ENCODE measurements at places on chromosomes 4 and X. TPM values are rescaled to one million over a fixed set of nuclear protein-coding genes. Genes with fewer than 3 reads are reported as not detected.
A peak's percentile ranks its signal among the peaks of the same experiment; 100 is the strongest.

IL3RA gene
- not detected for total RNA-seq

GLOD5 gene
- total RNA-seq, result not detected

GRCh38 chrX:21616386-21616785, 41.7 kb downstream of the KLHL34 start:
- no peak for DNase-seq
- H3K27ac ChIP-seq, result no peak overlapping the region
- H3K4me3 ChIP-seq, result no peak overlapping the region
- H3K27me3 ChIP-seq, result no peaks in the 10 kb centered on the region
- H3K4me1 ChIP-seq, result no peaks in the 10 kb centered on the region

DNA sequence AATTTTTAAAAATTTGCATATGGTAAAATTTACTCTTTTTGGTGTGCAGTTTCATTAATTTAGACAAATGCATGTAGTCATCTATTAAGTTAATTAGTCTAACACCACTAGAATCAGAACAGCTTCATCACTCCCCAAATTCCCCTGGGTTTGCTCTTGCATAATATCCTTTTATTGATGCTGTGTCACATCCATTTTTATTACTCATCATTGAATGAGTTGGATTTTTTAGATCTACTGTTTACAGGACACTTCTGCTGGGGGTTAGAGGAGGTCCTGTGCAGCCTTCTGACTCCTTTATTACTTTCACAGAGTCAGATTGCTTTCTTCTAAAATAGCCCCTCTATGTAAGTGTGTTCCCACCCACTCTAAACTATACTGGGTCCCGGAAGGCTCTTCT, 65.9 kb downstream of the MTHFD2L start:
- peaks cover 24% of the 10 kb centered on the region for H3K4me1 ChIP-seq
- H3K27ac ChIP-seq, result peak overlapping the region; percentile 24
- H3K36me3 ChIP-seq, result no peaks in the 10 kb centered on the region
- H3K4me3 ChIP-seq, result no peak overlapping the region
- DNase-seq, result peak; percentile 88

DNA sequence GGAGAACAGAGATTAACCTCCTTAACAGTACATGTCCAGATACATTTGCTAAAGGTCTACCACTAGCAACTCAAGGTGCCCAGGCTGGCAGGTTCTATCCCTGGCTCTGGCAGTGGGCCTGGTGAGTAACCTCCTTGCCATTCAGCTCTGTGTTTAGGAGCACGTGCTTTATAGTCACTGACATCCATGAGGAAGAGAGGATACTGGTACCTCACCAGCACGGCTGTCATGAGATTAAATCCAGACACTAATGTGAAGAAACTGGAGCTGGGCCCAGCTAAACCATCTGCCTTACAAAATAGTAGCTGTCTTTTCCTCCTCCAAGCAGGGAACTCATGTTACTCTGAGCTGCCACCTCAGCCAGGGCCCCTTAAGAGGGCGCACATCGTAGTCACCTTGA, 45.3 kb downstream of the GPRASP3 start:
- H3K4me1 ChIP-seq, result peaks cover 20% of the 10 kb centered on the region
- H3K27ac ChIP-seq, result peak overlapping the region; percentile 45
- DNase-seq, result peak; percentile 74
- H3K36me3 ChIP-seq, result no peaks in the 10 kb centered on the region
- no peak overlapping the region for H3K4me3 ChIP-seq
- no peaks in the 10 kb centered on the region for H3K27me3 ChIP-seq

- peak; percentile 54 for DNase-seq
- H3K27me3 ChIP-seq, result no peaks in the 10 kb centered on the region
- H3K36me3 ChIP-seq, result no peaks in the 10 kb centered on the region
- H3K4me3 ChIP-seq, result peak overlapping the region; percentile 87
Measured at GRCh38 chrX:71253253-71254091, 468 bp downstream of the ZMYM3 start.

DNA sequence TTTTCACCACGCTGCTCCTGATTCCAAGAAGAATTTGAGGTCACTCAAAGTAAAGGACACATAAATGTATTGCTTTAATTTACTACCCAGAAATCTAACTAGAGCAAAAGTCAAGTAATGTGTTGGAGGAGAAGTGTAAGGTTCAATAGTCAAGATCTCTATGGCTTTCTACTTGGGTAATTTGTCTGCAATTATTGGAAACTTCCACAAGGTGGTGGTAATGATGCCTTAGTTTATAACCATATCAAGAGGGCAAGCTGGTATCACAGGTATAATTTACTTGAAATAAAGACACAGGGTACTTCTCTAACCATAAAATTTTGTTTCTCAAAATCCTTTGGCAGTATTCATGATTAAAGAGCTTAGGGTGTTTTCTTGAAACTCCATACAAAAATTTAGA, 10.2 kb upstream of the GRIA3 start:
- no peak overlapping the region for H3K4me3 ChIP-seq
- H3K27me3 ChIP-seq, result no peaks in the 10 kb centered on the region
- peaks cover 10% of the 10 kb centered on the region for H3K4me1 ChIP-seq
- H3K27ac ChIP-seq, result no peak overlapping the region
- no peak for DNase-seq
- no peaks in the 10 kb centered on the region for H3K36me3 ChIP-seq

GSX2 gene
- not detected for total RNA-seq

UGT2B11 gene
- not detected for total RNA-seq

GRCh38 chrX:88558421-88558820, 188.6 kb upstream of the CPXCR1 start:
- no peaks in the 10 kb centered on the region for H3K36me3 ChIP-seq
- DNase-seq, result no peak
- no peak overlapping the region for H3K27ac ChIP-seq
- no peak overlapping the region for H3K4me3 ChIP-seq
- H3K27me3 ChIP-seq, result no peaks in the 10 kb centered on the region
- no peaks in the 10 kb centered on the region for H3K4me1 ChIP-seq

DNA sequence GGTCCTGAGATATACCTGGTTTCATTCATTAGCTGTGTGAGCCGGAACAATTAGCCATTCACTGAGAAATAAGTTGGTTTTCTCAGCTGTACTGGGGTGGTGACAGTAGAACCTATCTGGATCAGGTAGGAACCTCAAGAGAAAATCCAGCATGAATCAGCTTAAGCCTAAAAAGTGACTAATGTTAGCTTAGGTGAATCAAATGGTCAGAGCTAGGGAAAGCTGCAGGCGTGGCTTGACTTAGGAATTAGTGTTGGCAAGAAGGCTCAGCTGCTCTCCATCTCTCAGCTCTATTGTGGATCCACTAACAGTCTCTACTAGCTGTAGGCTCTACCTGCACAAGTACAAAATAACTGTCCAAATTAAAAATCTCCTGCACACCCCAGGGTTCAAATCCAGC, 1025.5 kb downstream of the RAB28 start:
- no peak overlapping the region for H3K4me3 ChIP-seq
- no peaks in the 10 kb centered on the region for H3K4me1 ChIP-seq
- no peak overlapping the region for H3K27ac ChIP-seq
- no peaks in the 10 kb centered on the region for H3K27me3 ChIP-seq

GRCh38 chrX:109839694-109840567, 106.9 kb upstream of the ACSL4 start:
- no peaks in the 10 kb centered on the region for H3K27me3 ChIP-seq
- DNase-seq, result peak; percentile 25
- H3K4me1 ChIP-seq, result peaks cover 23% of the 10 kb centered on the region
- peak overlapping the region; percentile 59 for H3K27ac ChIP-seq

DNA sequence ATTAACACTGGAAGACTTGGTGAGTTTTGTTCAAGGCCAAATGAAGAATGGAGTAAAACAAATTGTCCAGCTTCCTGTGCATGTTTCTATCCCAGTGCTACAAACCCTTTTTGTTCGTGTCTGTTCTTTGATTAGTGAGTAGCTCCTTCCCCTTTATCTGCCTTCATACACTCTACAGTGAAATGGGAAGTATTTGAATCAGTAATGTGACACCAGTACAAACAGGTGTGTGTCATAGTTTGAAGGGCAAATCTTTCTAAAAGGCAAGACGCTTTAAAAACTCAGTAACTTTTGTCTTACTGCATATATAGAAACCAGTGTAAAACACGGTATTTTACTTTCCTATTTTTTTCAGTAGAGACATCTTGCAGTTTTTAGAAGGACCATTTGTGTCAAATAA, 5.9 kb downstream of the ARHGEF38 start:
- H3K36me3 ChIP-seq, result no peaks in the 10 kb centered on the region
- no peak overlapping the region for H3K27ac ChIP-seq
- no peaks in the 10 kb centered on the region for H3K4me1 ChIP-seq
- no peak overlapping the region for H3K4me3 ChIP-seq
- H3K27me3 ChIP-seq, result no peaks in the 10 kb centered on the region
